Activated CD4-positive, alpha-beta T cell treated with anti-CD3 and anti-CD28 coated beads, Interleukin-2, amount 50 U/mL, for 16 hours (primary cell): ENCODE measurements at places on chromosomes 6 and 20.

GRCh38 chr6:6842291-6842690, 253.8 kb downstream of the LY86 start:
- no peak for DNase-seq

GRCh38 chr6:150243620-150244314, 100.9 kb downstream of the PPP1R14C start:
- no peak for DNase-seq

- DNase-seq = no peak
Measured at GRCh38 chr6:162965366-162965765, 237.6 kb downstream of the PACRG start.

DNA sequence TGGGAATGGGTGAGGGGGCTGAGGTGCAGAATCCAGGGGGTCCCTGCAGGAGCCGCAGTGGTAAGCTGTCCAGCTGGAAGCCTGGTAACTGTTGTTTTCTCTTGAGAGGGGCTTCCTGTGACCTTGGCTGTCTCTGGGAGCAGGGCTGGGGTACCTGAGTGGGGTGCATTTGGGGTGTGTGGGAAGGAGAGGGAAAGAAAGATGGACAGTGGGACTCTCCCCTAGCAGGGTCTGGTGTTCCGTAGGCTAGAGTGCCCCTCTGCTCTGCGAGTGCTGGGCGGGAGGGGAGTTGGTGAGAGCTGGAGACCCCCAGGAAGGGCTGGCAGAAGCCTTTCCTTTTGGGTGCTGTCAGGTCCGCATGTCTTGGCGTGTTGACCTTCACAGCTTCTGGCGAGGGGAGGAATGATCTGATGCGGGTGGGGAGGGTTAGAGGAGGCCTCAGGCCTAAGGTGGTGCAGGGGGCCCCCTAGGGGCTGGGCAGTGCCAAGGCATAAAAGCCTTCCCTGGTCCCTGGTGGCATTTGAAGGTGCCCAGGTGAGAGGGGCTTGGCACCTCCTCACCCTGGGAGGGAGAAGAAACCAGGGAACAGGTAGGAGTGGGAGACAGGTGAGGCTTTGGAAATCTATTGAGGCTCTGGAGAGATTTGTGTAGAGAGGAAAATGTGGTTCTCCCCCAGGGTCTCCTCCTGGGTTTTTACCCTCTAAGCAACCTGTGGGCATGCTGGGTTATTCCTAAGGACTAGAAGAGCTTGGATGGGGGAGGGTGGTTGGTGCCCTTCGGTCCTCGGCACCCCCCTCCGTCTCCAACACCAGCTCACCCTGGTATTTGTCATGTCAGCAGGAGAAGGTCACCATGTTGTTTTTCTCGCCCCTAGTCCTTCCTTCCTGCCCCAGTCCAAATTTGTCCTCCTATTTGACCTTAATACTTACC, 3.3 kb downstream of the VEGFA start:
- peak; percentile 78 for DNase-seq

- DNase-seq = no peak
Measured at GRCh38 chr20:20102163-20102562, 49.8 kb downstream of the CFAP61 start.

- peak; percentile 52 for DNase-seq
Measured at GRCh38 chr6:111478749-111479148, 4.3 kb downstream of the REV3L start.

- DNase-seq = no peak
Measured at GRCh38 chr6:157133856-157134255, 189.5 kb downstream of the TMEM242 start.

DNA sequence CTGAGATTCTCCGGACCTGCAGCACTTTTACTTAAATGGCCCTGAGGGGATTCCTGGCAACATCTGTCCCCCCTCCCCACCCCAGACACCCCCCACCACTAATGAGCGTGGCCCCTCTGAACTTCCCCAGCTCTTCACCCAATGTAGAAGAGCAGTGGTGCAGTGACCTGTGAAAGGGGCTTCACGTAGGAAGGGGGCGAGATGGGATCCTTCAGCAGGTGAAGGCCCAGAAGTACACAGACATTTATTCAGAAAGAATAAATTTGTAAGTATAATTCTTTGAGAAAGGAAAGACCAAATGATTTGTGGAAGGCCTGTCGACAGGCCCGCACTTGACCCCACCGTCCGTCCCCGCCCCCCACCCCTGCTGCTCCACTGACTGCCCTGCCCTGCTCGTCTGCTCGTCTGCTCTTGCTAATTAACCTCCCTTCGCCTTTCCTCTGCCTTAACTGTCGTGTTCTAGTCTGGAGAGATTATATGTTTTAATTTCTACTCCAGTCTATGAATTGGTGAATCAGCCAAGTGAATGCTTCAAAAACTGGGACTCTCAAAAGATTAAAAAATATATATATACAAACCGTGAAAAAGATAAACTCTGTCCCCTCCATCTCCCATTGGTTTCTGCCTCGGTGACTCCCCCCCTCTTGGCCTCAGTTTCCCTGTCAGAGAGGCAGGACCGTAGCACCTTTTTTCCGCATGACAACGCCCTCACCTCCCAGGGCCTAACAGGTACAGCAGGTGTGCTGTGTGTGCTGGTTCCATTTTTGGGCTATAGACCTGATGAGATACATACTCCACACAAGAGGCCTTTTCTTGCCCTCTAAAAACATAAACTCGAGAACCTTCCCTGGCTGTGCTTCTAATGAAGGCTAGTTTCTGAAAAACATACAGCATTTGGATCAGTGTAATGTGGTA, 49.2 kb downstream of the GNAS start:
- no peak for DNase-seq

DNA sequence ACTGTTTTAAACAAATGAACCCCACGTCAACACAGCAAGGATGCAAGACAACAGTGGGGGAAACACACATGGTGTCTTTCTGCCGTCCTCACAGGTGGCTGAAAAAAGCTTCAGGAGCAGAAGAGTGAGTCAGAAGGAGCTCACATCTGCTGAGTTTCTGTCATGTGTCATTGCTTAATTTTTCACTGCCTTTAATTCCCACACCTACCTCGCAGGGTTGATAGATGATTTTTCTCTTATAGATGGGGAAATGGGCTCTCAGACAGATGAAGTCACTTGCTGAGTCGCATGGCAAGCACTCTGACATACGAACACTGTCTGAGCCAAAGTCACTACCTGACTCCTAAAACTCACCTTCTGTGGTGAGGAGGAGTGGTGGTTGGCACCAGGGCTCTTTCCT, 28.3 kb upstream of the CARMIL1 start:
- DNase-seq = peak; percentile 46

- no peak for DNase-seq
Measured at GRCh38 chr20:63748070-63748933, 8.7 kb downstream of the SLC2A4RG start.

DNA sequence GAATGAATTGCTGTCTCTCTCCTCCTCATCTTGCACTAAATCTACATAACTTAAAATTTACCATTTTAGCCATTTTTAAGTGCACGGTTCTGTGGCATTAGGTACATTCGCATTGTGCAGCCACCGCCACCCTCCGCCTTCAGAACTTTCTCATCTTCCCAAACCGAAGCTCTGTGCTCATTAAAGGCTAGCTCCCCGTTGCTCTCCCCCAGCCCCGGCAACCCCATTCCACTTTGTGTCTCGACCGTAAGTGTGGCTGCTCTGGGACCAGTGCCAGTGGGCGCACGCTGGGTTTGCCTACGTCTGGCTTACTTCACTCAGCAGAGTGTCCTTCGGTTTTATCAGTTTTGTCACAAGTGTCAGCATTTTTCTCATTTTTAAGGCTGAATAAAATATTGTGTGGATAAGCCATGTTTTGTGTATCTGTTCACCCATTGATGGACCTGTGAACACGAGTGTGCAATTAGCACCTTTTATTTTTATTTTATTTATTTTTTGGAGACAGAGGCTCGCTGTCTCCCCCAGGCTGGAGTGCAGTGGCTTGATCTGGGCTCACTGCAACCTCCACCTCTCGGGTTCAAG, 16.8 kb downstream of the SLC17A9 start:
- no peak for DNase-seq

- DNase-seq = peak; percentile 42
Measured at GRCh38 chr6:155530219-155530834, 74.7 kb upstream of the NOX3 start.

DNA sequence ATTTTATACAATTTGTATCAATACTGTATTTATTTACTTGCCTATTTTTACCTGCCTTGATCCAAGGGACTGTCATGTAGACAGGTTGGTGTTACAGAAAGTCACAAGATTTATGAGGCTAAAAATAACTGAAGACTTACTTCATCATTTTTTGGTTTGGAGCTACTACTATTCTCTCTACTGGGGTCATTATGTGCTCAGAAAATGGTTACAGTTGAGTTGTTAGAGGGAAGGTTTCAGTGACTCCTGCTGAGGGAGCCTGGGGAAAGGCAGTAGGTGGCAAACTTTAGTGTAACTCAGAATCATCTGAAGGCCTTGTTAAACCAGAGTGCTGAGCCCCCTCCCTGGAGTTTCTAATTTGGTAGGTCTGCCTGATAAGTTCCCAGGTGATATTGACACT, 118.8 kb downstream of the TINAG start:
- no peak for DNase-seq
